Activated T-helper 2 cell treated with anti-CD3 and anti-CD28 coated beads, Interferon-gamma antibody, Interleukin-2, Interleukin-4, amounts not matched to agents 10 μg/mL and 5 μg/mL and 100 μg/mL, durations not matched to agents 14 hours and 24 hours and 36 hours (primary cell): ENCODE measurements at places on chromosomes 2 and 18.

- DNase-seq: no peak
Observed at GRCh38 chr2:134973241-134974138, 54.9 kb downstream of the CCNT2 start.

GRCh38 chr2:1024981-1025380, 74.3 kb downstream of the SNTG2 start:
- DNase-seq: no peak

DNA sequence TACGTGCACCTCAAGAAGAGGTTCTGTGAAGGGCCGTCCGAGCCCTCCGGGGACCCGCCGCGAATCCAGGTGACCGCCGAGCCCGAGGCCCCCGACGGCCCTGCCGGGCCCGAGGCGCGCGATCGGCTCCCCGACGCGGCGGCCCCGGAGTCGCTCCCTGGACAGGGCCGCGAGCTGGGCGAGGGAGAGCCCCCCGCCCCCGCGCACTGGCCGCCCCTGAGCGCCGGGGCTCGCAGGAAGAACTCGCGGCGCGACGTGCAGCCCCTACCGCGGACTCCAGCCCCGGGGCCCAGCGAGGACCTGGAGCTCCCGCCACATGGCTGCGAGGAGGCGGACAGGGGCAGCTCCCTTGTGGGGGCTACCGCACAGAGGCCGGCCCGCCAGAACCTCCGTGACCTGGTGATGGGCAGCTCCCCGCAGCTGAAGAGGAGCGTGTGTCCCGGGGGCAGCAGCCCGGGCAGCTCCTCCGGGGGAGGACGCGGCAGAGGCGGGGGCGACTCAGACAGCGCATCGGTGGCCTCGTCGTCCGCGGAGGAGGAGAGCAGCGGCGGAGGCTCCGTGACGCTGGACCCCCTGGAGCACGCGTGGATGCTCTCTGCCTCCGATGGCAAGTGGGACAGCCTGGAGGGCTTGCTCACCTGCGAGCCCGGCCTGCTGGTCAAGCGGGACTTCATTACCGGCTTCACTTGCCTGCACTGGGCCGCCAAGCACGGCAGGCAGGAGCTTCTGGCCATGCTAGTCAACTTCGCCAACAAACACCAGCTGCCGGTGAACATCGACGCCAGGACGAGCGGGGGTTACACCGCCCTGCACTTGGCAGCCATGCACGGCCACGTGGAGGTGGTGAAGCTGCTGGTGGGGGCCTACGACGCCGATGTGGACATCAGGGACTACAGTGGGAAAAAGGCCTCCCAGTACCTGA, 812 bp downstream of the SOWAHC start:
- DNase-seq: no peak

GRCh38 chr2:120935339-120936313, 200.0 kb downstream of the GLI2 start:
- DNase-seq: no peak

GRCh38 chr2:169768262-169768995, 30.2 kb upstream of the SSB start:
- DNase-seq: no peak

DNA sequence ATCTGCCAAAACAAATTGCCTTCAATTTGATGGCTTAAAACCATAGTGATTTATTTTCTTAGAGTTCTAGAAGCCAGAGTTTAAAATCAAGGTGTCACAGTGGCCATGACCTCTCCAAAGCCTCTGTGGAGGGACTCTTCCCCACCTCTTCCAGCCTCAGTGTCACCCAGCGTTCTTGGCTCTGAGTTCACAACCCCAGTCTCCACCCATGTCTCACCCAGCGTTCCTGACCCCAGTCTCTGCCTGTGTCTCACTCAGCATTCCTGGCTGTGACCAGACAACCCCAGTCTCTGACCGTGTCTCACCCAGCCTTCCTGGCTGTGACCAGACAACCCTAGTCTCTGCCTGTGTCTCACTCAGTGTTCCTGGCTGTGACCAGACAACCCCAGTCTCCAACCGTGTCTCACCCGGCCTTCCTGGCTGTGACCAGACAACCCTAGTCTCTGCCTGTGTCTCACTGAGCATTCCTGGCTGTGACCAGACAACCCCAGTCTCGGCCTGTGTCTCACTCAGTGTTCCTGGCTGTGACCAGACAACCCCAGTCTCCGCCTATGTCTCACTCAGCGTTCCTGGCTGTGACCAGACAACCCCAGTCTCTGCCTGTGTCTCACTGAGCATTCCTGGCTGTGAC, 299.3 kb downstream of the GALR1 start:
- DNase-seq: no peak

GRCh38 chr2:120258196-120258595, 5.5 kb downstream of the RALB start:
- DNase-seq: no peak

GRCh38 chr2:19796035-19796695, 105.6 kb downstream of the TTC32 start:
- no peak for DNase-seq

GRCh38 chr2:88603146-88603545, 24.1 kb downstream of the EIF2AK3 start:
- no peak for DNase-seq

DNA sequence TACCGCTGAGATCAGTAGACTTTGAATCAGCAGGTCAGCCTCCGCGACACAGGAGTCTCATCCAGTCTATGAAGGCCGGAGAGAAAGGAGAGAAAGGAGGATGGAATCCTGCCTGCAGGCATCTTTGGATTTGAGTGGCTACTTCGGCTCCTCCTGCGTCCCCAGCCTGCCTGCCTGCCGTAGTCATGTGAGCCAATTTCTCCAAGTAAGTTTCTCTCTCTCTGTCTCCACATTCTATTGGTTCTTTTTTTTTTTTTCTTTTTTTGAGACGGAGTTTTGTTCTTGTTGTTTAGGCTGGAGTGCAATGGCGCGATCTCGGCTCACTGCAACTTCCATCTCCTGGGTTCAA, 16.7 kb downstream of the PDCD1 start:
- no peak for DNase-seq

DNA sequence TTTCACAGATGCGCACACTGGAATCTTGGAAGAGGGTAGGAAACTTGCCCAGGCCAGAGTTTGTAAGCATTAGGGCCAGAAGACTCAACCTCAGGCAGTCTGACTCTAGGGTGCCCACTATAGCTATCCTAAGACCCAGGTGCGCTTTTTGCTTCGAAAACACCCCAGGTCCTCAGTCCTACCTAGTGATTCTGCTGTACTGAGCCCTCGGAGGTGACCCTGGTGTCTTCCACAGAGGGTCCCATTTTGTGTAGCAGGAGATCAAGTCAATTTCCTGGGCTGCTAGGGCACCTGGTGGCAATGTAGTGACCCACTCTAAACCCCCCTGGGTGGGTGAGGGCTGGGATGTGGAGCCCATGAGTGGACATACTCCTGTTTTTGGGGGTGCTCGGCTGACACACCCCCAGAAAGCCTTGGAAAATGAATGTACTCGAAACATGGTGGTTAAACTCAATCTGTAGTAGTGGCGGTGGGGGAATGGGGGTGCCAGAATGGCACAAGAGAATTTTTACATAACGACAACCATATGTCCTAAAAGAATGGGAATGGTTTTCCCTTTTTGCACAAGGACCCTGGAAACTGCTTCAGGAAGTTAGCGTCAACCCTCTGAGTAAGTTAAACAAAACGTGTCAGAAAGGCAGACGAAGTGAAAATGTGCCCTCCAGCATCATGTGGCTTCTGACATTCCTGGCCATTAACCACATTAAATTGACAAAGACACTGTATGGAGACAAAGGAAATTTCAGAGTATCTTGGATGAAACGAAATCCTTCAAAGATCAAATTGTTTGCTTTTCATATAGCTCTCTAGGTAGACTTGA, 218.0 kb upstream of the COPS8 start:
- no peak for DNase-seq

- no peak for DNase-seq
Observed at GRCh38 chr2:166173263-166173662, 45.4 kb upstream of the SCN1A start.

- DNase-seq: no peak
Observed at GRCh38 chr2:160315337-160315736, 115.3 kb upstream of the ITGB6 start.

DNA sequence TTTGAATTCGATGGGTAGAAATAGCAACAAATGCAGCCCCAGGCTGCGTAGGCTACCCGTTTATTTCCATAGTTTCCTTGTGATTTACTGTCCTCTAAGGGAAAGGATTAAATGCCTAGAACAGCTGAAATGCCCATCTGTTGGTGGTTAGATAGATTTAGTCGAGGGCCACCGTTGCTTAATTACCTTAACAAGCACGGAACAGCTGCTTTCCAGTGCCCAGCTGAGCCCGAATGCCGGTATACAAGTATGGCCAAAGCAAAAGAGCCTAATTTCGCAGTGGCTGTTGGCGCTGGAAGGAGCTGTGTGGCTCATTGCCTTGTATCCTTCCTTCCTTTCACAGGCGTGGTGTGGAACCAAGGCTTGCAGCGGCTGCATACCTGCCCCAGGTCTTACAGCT, 109.1 kb downstream of the CABLES1 start:
- DNase-seq: no peak
